Inflammatory macrophage treated with lipopolysaccharide for 1 hour (primary cell): ENCODE measurements at places on chromosomes 6 and 20.
A peak's percentile ranks its signal among the peaks of the same experiment; 100 is the strongest.

DNA sequence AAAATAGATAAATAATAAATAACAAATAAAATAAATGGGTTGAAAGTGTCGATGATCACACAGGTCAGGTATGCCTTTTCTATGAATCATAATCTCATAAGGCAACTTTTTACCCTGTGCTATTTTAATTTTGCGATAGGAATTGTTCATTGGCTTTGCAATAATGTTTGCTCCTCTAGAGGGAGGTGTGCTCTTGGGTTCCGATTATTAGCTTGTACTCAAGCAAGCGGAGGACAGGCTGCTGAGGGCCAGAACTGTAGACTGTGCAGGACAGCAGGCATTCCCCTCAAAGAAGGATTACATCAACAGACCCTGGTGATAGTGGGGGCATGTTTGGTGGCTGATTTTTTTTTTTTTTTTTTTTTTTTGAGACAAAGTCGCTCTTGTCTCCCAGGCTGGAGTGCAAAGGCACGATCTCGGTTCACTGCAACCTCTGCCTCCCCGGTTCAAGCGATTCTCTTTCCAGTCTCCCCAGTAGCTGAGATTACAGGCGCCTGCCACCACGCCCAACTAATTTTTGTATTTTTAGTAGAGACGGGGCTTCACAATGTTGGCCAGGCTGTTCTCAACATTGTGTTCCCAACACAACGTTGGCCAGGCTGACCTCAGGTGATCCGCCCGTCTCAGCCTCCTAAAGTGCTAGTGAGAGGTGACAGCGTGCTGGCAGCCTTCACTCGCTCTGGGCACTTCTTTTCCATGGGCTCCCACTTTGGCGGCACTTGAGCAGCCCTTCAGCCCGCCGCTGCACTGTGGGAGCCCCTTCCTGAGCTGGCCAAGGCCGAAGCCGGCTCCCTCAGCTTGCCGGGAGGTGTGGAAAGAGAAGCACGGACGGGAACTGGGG is 35.6 kb downstream of the RIOK1 start:
- peak; percentile 40 for DNase-seq

- DNase-seq: peak; percentile 64
Observed at GRCh38 chr6:37517411-37517812, 17.7 kb upstream of the CCDC167 start.

- no peak for DNase-seq
Observed at GRCh38 chr20:4445784-4446183, 275.9 kb upstream of the PRND start.

GRCh38 chr6:109139109-109139508 is 43.8 kb downstream of the CEP57L1 start:
- no peak for DNase-seq

DNA sequence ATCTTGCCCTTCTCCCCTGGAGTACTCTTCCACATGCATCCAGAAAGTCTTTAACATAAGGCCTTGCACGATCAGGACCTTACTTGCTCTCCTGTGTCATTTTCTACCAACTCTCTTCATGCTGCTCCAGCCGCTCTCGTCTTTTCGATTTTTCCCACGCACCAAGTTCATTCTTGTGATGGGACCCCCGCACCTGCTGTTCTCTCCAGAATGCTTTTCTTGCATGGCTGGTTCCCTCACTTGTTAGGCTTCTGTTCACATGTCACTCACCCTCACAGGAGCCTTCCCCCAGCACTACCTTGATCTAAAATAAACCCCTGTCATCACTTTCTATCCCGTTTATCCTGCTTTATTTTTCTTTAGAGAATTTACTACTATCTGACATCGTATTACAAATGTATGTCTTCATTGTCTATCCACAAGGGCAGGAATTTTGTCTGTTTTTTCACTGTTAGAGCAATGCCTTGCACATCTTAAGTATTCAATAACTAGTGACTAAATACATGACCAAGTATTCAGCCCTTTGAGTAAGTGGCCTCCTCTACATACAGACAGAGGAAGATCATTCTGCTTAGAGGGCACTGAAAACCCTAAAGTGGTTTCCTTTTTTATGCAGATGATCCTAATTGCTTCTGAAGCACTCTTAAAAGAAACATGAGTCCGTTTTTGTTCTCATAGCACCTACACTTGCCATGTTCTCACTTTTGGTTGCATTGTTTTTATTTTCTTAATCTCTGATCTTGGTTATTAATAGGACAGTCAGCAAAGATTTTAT is 166.9 kb downstream of the SLC16A10 start:
- DNase-seq: no peak

DNA sequence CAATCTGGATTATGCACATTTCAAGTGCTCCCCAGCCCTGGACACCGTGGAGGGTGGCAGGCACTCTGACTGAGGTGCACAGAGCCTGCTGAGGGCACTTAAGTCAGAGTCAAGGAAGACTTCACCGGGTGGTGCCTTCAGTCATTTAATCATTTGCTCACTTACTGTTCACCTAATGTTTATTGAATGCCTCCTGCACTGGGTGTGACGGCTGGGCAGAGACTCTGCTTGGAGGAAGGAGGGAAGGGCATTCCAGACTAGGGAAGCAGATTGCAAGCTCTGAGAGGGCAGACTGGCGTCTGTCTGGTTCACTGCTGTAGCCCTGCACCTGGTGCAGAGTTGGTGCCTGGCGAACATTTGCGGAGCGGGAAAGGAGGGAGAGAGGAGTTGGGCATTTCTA is 54.2 kb upstream of the FAM83D start:
- DNase-seq: no peak

DNA sequence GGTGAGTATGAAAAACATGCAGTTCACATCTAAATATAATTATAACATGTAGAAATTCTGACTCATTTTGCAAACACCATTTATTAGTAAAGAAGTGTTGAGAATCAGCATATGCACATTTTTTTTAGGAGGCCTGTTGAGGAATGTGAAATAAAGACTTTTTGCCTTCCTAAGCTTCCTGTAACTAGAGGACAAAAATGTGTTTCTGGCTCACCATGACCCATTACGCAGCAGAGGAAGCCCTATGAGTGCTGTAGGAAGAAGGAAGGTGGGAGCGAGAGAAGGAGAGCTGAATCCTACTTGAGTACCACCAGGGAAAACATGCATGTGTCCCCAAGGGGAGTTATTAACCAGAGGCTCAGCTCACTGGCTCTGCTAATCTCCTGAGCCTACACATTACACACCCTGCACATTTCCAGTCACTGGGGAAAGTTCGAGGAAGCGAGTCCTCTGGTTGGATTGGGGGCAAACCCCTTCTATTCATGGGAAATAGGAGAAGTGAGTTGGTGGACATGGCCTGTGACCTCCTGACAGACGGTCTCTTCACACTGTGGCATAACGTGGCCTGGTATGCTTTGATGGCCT is 540.5 kb upstream of the JAG1 start:
- DNase-seq: no peak

DNA sequence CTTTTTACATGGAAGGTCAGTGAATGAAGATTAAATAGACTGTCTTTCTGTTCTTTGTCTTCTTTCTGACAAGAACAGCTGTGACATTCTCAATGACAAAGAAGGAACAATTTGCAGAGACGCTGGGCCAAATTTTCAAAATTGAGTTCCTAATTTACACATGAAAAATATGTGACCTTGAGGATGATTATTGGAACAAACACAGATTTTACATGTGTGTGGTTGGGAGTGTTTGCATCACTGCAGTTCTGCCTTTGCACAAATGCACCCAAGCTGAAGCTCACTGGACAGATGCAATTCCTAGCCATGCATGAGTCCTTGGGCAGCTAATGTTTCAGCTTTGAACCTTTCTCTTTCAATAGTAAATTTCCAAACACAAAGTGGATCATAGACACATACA is 350.8 kb downstream of the QKI start:
- no peak for DNase-seq
